Gastroesophageal sphincter (tissue), 4 donors: ENCODE measurements at places on chromosomes 2 and 18.

DNA sequence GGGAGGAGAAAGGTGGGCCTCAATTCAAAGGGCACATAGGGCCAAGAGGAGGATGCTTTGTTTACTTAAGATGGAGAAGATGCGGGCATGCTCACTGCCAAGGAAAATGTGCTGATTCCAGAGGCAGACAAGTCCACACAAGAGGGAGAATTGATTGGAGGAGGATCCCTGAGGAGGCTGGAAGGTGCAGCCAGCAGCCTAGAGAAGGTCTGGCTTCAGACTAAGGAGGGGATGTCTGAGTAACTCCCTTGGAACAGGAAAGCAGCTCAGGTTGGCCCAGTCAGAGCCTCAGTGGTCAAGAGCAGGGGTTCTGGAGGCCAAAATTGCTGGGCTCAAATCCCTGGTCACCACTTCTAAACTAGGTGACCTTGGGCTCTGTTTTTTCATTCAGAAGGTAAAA is 265.5 kb upstream of the NCKAP5 start:
- no peak overlapping the region for H3K4me3 ChIP-seq
- H3K36me3 ChIP-seq, result no peaks in the 10 kb centered on the region
- no peaks in the 10 kb centered on the region for H3K27me3 ChIP-seq
- no peak overlapping the region for H3K27ac ChIP-seq
- H3K4me1 ChIP-seq, result no peaks in the 10 kb centered on the region
- no peak for ATAC-seq

DNA sequence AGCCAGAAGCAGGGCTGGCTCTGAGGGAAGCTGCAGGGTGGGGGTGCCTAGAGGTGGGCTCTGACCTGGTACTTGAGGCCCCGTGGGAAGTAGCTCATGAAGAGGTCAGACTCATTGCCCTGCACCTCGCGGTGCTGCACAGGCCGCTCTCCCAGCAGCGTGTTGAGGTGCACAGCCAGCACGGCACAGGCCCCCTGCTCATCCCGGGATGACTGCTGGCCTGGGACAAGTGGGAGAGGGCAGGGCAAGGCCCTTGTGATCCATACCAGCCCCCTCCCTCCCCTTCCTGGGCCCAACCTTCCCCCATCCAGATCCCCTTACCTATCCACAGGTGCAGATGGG is 8.7 kb downstream of the CAPG start:
- no peaks in the 10 kb centered on the region for H3K27me3 ChIP-seq
- no peaks in the 10 kb centered on the region for H3K36me3 ChIP-seq
- no peak for ATAC-seq
- H3K27ac ChIP-seq, result no peak overlapping the region
- no peak overlapping the region for H3K4me3 ChIP-seq

GRCh38 chr18:2222270-2223185 is 348.8 kb downstream of the METTL4 start:
- no peaks in the 10 kb centered on the region for H3K27me3 ChIP-seq
- no peak overlapping the region for H3K27ac ChIP-seq
- no peak overlapping the region for H3K4me3 ChIP-seq
- ATAC-seq, result no peak
- no peaks in the 10 kb centered on the region for H3K36me3 ChIP-seq

GRCh38 chr2:218828477-218828778 is 3.2 kb downstream of the PRKAG3 start:
- H3K4me3 ChIP-seq, result no peak overlapping the region
- no peaks in the 10 kb centered on the region for H3K36me3 ChIP-seq
- no peak for ATAC-seq
- peaks cover 18% of the 10 kb centered on the region for H3K4me1 ChIP-seq

DNA sequence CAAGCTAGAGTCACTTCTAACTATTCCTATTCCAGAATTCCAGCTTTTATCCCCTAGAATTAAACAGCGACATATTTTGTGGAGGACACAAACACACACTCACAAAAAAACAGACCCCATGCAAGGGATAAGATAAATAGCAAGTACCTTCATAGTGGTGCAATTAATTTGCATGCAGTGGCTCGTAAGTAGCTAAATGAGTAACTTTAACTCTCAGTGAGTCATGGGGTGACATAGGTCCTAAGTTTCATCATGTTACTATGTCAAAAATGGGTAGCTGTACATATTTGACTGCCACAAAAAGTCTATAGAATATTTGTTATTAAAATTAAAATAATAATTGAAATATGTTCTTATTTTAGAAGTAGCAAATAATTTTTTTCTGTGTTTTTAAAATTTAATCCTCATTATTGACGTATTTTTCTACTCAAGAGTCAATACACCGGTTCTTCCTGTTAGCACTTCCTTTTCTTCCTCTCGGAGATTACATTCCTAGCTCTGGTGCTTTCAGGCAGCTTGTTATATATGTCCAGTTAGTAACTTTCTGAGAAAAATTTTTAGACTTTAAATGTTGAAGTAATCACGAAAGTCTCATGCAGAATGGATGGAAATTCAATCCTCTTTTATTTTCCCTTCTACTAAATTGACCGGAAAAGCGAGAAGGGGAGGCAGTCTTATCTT is 247.0 kb downstream of the KCNH7 start:
- no peak overlapping the region for H3K27ac ChIP-seq
- no peaks in the 10 kb centered on the region for H3K36me3 ChIP-seq
- H3K4me1 ChIP-seq, result no peaks in the 10 kb centered on the region
- no peaks in the 10 kb centered on the region for H3K27me3 ChIP-seq

DNA sequence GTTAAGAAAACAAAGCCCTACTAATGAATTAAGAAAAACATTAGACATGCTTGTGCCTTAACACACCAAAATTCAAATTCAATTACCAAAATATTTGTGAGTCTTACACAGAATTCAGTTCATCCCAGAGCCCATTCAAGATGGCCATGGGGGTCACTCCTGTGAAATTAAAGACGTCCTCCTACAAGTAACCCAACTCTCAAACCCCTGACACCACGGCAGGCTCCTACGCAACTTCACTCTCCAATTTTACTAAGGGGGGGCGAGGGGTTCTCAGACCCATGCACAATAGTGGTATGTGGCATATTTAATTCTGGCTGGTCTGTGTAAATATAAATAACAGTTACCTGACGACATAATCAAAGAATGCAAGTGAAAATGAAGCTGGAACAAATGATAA is 5.0 kb downstream of the ZNF516 start:
- peak overlapping the region; percentile 63 for H3K4me3 ChIP-seq
- no peak overlapping the region for H3K27ac ChIP-seq
- no peaks in the 10 kb centered on the region for H3K4me1 ChIP-seq
- H3K36me3 ChIP-seq, result no peaks in the 10 kb centered on the region
- ATAC-seq, result no peak

- no peak for ATAC-seq
- no peak overlapping the region for H3K4me3 ChIP-seq
- no peaks in the 10 kb centered on the region for H3K4me1 ChIP-seq
Observed at GRCh38 chr18:77071061-77071460, 61.5 kb downstream of the MBP start.

DNA sequence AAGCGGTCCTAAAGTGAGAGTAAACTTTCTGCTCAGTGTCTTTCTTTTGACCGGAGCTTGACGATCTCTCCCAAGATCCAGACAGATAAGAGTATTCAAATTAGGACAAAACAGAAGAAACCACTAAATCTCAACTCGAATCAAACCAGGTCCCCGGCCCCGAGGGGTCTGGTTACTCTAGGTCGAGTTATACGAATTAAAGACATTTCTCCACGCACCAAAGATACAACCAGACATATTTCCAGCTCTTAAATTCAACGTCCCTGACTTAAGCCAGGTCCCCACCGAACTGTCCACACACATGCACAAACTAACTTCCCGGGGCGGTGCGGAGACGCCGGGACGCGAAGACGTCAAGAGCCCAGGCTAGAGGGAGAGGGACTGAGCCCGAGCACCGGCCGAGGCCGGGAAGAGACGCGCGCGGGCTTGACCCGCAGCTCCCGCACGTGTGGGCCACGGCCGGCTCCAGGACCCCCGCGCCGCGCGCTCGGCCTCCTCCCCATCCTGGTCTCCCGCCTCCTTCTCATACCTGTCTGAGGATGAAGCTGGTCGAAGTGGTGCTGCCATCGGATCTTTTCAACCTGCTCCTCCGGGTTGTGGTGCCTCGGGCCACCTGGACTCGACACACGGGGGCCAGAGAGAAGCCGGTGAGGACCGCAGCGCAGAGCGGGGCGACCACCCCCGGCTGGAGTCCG is 896 bp downstream of the CACNB4 start:
- H3K36me3 ChIP-seq, result no peaks in the 10 kb centered on the region
- no peak overlapping the region for H3K27ac ChIP-seq
- peak overlapping the region; percentile 61 for H3K4me3 ChIP-seq
- peaks cover 44% of the 10 kb centered on the region for H3K27me3 ChIP-seq
- ATAC-seq, result peak; percentile 59

GRCh38 chr2:218033590-218034496 is 31.0 kb upstream of the TNS1 start:
- H3K27me3 ChIP-seq, result no peaks in the 10 kb centered on the region
- H3K4me3 ChIP-seq, result peak overlapping the region; percentile 31
- H3K36me3 ChIP-seq, result no peaks in the 10 kb centered on the region
- ATAC-seq, result no peak
- no peak overlapping the region for H3K27ac ChIP-seq
- H3K4me1 ChIP-seq, result no peaks in the 10 kb centered on the region

GRCh38 chr2:150204451-150204850 is 283.0 kb downstream of the RND3 start:
- no peaks in the 10 kb centered on the region for H3K36me3 ChIP-seq
- H3K4me3 ChIP-seq, result no peak overlapping the region
- H3K27ac ChIP-seq, result no peak overlapping the region
- H3K4me1 ChIP-seq, result no peaks in the 10 kb centered on the region
- no peak for ATAC-seq

GRCh38 chr2:138615257-138615656 is 113.7 kb downstream of the SPOPL start:
- H3K4me3 ChIP-seq, result no peak overlapping the region
- no peaks in the 10 kb centered on the region for H3K4me1 ChIP-seq
- peaks cover 11% of the 10 kb centered on the region for H3K27me3 ChIP-seq
- ATAC-seq, result no peak

- H3K36me3 ChIP-seq, result no peaks in the 10 kb centered on the region
- ATAC-seq, result no peak
- no peak overlapping the region for H3K4me3 ChIP-seq
- H3K27ac ChIP-seq, result no peak overlapping the region
- no peaks in the 10 kb centered on the region for H3K27me3 ChIP-seq
Observed at GRCh38 chr2:125643585-125643984, 1012.4 kb upstream of the GYPC start.

DNA sequence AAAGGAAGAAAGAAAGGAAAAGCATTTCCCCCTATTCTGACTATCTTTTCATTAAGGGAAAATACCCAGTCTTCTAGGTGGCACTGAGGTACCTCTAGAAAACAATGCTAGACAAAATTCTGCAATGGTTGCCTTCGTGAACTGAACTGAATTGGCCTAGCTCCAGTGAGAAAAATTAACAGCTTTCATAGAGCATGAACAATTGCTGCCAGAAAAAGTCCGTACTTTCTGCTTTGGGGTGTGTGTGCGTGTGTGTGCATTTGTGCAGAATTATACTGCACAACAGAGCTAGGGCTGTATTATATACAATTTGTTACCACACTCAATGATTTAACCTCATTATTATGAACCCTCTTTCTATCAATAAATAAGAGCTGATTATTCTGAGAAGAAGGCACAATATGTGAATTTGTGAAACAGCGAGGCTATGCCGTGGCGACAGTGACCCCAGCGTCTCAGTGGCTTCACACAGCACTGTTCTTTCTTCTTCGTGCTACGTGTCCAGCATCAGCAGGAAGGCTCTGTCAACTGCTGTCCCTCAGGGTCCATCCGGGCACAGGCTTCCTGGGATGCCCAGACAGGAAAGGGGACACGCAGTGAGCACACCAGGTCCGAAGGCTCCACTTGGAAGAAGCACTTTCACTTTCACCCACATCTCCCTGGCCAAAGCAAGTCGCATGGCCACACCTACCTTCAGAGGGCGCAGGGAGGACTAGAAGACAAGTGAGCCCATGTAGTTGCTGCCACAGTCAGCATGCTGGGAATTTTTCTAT is 47.5 kb downstream of the PTGR3 start:
- no peaks in the 10 kb centered on the region for H3K36me3 ChIP-seq
- no peak overlapping the region for H3K4me3 ChIP-seq
- H3K27me3 ChIP-seq, result no peaks in the 10 kb centered on the region
- peaks cover 12% of the 10 kb centered on the region for H3K4me1 ChIP-seq
- peak overlapping the region; percentile 31 for H3K27ac ChIP-seq
